ENCODE measurements at places on chromosomes 16 and 17. TPM values are rescaled to one million over a fixed set of nuclear protein-coding genes. Genes with fewer than 3 reads are reported as not detected.

DNA sequence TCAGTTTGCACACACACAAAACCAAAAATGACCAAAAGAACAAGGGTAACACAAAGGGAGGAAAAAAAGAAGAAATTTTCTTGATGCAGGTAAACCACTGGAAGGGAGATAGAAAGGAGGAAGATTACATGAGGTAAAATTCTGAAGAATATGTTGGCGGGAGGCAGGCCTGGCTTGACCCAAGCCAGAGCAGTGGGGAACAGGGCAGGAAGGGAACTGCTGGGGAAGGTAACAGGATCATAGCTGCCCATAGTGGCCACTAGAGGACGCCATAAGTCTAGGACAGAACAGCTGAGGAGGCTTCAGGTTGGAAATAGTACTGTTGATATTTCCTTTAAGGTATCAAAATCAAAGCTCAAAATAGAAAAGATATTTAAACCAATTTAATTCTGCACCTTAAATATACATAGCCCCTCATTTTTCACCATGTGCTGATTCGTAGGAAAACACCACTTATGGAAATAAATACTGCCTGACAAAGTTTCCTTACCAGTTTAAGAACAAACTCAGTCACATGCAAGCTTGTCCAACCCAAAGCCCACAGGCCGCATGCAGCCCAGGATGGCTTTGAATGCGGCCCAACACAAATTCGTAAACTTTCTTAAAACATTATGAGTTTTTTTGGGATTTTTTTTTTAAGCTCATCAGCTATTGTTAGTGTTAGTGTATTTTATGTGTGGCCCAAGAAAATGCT, 15.5 kb downstream of the VPS35 start:
- peak; percentile 83 for DNase-seq

DNA sequence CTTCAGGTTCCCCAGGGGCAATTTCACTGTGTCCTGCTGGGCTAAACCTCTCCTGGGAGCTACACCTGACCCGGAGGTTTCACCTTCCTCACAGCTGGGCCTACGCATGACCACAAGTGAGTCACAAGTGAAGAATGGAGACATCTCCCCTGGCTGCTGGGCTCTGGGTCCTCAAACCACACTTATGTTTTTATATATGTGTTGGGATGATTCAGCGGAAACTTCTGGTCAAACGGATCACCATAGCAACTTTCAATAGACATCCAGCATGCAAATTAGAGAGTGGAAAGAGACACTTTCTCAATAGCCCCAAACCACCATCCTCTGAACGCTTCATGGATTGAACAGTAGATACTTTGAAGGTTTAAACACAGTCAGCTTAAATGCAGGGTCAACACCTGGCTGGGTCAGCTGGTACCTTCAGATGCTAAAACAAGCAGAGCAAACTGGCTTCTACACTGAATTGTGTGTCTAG, 28.0 kb upstream of the MAF start:
- DNase-seq = no peak

- DNase-seq = no peak
These were observed 30.6 kb downstream of the CDRT15 start for GRCh38 chr17:14205992-14206461.

DNA sequence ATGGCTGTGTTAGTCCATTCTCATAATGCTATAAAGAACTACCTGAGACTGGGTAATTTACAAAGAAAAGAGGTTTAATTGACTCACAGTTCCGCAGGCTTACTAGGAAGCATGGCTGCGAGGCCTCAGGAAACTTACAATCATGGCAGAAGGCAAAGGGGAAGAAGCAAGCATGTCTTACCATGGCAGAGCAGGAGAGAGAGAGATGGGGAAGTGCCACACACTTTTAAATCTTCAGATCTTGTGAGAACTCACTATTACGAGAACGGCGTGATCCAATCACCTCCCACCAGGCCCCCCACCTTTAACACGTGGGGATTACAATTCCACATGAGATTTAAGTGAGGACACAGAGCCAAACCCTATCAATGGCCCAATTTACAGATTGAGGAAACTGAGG, 96.5 kb downstream of the SDK2 start:
- DNase-seq = no peak

GRCh38 chr17:6924208-6924607, 71.6 kb upstream of the ALOX12 start:
- no peak for DNase-seq

DNA sequence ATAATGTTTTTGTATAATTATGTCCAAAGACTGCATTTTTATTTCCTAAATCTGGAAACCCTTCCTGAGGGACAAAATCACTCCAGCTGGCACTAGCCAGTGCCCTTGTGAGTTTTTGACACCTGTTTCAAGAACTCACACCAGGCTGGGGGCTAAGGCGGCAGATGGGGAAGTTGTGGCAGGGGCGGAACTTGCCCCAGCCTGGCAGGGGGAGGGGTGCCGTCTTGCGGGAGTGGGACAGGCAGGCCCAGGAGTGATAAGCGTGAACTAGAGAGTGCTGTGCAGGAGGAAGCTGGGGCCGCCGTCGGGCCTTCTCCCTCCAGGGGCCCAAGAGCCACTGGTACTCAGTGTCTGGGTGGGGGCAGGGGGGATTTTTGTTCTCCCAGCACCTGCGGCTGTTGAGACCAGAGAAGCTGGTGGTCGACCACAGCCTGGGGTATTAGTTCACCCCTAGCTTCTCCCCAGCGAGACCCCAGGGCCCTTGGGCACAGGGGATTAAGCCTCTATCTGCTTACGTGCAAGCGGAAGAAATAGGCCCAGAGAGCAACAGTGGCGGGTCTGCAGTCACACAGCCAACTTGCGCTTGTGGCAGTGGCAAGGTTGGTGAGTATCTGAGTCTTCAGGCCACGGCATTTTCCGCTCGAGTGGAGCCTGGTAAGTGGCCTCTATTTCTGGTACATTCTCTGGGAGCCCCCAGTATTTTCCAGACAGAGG, 40.2 kb upstream of the PLCG2 start:
- DNase-seq = no peak

- no peak for DNase-seq
These were observed 5.4 kb downstream of the RNF222 start for GRCh38 chr17:8392274-8392673.

DNA sequence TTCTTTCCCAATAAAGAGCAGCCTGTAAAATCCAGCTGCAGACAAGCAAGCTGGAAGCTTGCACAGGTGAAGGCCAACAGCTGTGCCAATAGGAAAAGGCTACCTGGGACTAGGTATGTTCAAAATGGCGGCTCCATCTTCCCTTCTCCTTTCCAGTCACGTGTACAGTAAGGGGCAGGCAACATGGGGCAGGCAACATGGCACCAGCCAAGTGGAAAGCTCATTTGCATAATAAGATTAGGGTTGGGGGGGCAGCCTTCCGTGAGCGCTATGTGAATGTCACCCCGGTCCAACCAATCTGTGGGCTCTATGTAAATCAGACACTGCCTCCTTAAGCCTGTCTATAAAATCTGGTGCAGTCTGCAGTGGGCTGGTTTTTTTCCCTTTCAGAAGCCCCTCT, 31.3 kb downstream of the TVP23A start:
- DNase-seq = no peak

- no peak for DNase-seq
These were observed 21.6 kb upstream of the MSI2 start for GRCh38 chr17:57234739-57235092.

KCTD19 gene
- not detected for total RNA-seq

PRSS33 gene
- not detected for total RNA-seq

TLCD3B gene
- not detected for total RNA-seq

BIRC5 gene
- total RNA-seq = 10.3 TPM

ZPBP2 gene
- not detected for total RNA-seq

SAT2 gene
- total RNA-seq = 33.3 TPM

GLIS2 gene
- total RNA-seq = 0.20 TPM

JPT1 gene
- 119 TPM for total RNA-seq

TOP3A gene
- 14.1 TPM for total RNA-seq

WIPI1 gene
- 96.8 TPM for total RNA-seq

KRTAP3-1 gene
- total RNA-seq = not detected

Measured in lung microvascular endothelial cell (primary cell).